ENCODE measurements at places on chromosomes 2 and 18. TPM values are rescaled to one million over a fixed set of nuclear protein-coding genes. Genes with fewer than 3 reads are reported as not detected.

Gene STAT4
- 70.8 TPM for total RNA-seq

Gene DYSF
- total RNA-seq: 3.8 TPM

Gene IL36A
- not detected for total RNA-seq

Gene POTEI
- total RNA-seq: not detected

Gene LRATD1
- total RNA-seq: not detected

Gene ASPRV1
- 0.65 TPM for total RNA-seq

Gene LCT
- 0.29 TPM for total RNA-seq

Gene TMEM163
- total RNA-seq: not detected
